COLO829 (cell line): ENCODE measurements at places on chromosomes 12 and 14.
A peak's percentile ranks its signal among the peaks of the same experiment; 100 is the strongest.

GRCh38 chr14:85534458-85535293 is 4.7 kb downstream of the FLRT2 start:
- no peak for DNase-seq

DNA sequence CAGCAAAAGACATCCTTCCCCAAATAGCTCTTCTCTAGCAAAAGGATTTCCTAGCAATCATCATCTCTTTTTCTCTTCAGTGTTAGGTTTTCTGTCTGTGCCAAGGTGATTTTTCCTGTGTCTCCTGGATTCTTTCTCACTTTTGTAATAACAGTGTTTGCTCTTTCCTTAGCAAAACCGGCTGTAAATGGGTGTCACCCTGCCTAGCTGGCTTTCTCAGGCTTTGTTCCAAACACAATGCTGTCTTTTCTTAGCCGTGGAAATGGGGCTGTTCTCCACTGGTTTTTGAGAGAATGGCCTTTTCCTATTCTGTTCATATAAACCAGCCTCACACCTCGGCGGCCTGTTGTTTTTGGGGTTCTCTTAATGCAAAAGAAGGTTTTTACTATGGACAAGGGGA is 21.9 kb downstream of the JDP2 start:
- no peak for DNase-seq

DNA sequence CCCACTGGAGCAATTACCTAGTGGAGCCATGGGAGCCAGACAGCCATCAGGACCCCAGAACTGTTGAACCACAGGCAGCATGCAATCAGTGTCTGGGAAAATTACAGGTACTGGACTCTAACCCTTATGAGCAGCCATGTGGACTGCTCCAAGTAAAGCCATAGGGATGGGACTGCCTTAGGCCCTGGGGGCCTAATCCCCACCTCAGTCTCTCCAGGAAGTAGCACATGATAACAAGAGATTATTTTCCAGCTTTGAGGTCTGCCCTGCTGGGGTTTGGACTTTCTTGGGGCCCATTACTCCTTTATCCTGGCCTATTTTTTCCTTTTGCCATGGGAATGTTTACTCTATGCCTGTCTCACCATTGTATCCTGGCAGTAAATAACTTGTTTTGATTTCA is 226.8 kb downstream of the AEBP2 start:
- DNase-seq, result no peak

GRCh38 chr12:107480836-107481608 is 204.6 kb upstream of the PWP1 start:
- DNase-seq, result no peak

DNA sequence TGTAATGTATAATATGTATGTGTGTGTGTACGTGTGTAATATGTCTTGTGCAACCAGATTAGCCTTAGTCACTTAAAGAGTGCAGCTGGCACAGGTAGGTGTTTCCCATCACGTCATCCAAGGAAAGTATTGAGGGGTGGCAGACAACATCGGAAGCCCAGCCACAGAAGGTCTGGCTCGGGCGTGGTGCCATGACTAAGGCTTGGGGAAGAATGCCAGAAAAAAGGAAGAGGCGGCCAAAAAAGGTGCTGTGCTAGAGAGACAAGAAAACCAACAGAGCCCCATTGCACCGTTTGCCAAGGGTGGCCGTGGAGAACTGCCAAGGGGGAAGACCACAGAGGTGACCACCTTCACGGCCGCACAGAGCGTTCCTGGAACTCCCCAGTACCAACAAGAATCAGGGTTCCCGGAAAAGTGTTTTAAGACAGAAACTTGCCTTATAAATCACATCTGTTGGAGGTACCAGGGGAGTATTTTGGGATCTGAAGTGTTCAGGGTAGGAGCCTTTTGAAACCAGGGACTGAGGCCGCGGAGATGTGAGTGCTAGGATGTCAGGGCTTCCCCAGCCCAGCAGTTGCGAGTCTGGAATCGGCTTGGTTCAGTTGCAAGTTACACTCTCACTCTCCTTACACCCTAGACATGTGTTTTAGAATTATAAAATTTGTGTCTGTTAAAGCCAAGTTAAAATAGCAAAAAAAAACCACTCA is 131.2 kb upstream of the DYRK2 start:
- DNase-seq, result no peak

DNA sequence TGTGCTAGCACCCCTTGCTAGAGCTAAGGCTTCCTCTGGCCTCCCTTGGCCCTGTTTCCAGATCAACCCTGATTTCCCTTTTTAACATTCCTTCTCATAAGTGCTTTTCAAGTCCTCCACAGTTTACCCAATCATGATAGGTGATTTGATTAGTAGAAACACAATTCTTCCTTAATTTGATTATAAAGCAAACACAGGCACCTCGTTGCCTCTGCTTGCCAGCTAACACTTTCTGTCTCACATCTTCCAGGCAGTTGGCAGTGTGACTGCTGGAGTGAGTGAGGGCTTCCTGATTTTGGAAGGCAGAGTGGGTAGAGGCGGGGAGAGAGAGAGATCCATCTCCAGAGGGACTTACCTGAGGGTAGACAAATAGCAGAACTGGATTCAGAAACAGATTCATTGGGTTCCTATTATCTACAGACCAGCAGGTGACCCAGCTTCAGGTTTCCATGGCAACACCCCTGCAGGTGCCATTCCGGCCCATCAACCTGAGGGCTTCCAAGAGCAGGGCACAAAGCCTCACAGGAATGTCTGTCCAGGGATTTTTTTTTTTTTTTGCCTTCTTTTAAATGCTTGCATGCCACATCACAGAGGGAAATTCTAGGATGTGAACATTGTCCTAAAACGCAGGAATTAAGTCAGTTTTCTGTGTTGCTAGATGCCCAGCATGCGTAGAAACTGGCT is 77.7 kb downstream of the PLXNC1 start:
- no peak for DNase-seq

DNA sequence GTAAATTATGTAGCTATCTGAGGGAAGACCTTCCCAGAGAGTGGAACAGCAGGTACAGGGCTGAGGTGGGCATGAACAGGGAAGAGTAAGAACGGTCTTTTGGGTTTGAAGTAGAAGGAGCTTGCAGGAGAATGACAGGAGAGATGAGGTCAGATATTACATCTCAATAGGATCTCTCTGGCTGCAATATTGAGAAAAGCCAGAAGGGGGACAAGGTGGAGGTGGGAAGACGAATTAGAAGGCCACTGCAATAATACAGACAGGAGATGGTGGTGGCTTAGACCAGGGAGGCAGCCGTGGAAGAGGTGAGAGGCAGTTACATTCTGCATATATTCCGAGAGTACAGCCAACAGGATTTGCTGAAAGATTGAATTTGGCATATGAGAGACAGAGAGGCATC is 310.2 kb downstream of the APAF1 start:
- DNase-seq, result no peak

DNA sequence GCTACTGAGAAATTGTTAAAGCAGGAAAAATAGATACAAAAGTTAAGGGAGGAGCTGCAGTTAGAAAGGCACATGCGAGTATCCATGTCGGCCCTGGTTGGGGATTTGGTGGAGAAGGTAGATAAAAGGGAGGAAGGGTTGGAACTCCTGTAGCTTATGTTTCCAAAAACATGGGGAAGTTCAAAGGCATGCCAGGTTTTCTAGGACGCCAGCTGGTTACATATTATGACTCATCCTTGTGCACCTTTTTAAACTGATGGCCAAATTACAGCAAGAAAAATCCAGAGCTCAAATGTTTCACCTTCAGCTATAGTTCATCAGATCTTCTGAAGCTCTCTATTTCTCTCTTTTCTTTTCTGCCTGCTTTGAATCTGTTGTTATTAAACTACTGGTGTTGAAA is 13.2 kb upstream of the MAP4K5 start:
- DNase-seq, result no peak

DNA sequence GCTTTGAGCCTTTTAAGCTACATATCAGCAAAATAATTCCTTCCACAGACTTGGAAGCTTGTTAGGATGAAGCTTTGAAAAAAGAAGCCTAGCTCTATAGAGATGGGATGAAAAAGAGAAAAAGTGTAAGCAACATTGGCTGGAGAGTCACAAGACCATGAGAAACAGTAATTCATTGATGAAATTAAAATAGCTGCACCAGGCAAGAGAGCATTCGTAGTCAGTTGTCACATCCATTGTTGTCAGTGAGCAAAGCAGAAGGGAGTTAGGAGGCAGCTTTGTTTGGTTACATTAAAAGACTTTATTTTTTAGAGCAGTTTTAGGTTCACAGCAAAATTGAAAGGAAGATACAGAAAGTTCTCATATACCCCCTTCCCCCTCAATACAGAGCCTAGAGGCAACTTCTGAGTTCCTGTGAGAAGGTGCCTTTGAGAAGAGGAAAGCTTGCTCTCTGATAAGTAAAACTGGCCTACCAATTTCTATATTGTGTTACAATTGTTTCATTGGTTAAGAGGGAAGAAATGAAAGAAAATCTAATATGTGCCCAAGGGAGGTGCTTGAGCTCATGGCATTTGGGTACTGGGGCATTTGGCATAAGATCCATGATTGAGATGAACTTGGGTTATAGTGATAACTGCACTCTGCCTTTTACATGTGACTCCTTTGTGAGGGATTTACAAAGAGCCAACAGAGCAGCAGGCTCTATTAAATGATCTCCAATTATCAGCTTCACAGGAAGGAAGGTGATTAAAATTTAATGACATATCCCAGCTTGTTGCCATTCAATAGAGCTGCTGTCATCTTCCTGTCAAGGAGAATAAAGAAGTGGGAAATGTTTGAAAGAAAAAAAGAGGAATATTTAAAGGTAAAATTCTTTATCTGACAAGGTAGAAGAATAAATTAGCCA is 361.3 kb upstream of the TMTC1 start:
- no peak for DNase-seq

GRCh38 chr12:57626921-57627445 is 6.0 kb downstream of the B4GALNT1 start:
- DNase-seq, result no peak

DNA sequence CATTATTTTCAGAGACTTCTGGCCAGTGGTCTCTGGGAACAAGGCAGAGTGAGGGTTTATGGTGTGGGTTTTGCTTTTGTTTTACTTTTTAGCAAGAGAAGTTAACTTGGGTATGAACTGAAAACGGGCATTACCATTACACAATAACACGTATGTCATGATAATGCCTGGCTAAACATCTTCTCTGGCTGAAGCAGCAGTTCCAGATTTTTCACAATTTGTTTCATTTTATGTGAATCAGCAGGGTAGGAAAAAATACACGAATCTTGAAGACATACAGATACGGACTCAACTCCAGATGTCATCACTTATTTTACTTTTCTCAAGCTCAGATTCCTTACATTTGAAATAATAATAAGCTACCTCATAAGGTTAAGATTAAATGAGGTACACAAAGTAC is 2.5 kb upstream of the PCNX4 start:
- DNase-seq, result no peak

DNA sequence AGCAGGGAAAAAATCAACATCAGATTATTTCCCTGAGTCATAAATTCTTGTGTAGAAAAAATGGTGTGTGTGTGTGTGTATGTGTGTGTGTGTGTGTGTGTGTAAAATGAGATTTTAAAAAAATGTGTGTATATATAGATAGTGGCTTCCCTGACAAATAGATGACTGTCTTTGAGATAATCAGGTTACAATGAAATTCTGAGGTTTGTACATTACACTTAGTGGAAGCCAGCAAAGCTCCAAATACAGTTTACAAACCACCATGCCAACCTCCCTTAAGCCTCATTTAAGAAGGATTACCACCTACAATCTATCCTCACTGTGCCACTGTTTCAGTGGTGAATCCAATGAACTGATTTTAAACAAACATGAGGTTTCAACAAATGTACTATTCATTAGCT is 93.8 kb downstream of the MED13L start:
- peak; percentile 69 for DNase-seq

- DNase-seq, result no peak
These were observed 87.0 kb downstream of the SEC23A start for GRCh38 chr14:39015964-39016577.

GRCh38 chr14:56341766-56342493 is 223.7 kb downstream of the PELI2 start:
- peak; percentile 5 for DNase-seq

DNA sequence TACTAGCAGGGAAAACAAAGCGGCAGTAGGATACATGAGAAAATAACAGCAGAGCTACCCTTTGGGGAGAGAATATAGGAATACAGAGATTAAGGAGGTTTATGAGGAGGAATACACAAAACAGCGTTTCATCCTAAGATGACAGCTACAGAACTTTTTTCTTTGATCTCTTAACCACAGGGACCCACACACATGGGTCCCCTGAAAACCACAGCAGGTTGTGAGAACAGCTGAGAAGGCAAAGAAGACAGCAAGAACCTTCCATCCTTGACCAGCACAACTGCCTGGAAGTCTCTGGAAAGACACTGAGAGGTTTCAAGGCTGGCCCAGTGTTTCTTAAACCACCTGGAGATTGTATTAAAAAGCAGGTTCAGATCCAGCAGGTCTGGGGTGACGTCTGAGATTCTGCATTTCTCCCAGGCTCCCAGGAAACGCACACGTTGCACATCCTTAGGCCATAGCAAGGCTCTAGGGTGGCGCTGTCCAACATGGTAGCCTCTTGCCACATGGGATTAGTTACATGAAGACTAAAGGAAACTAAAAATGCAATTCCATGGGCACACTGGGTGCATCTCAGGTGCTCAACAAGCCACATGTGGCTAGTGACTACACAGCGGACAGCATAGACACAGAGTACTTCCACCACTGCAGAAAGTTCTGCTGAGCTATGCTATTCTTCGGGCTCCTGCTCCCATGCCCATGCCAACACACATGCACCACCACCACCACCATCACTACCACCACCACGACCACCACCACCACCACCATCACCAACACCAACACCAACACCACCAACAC is 92.3 kb downstream of the FOXN3 start:
- DNase-seq, result no peak

- no peak for DNase-seq
These were observed 421.0 kb downstream of the RPL10L start for GRCh38 chr14:46230540-46230939.

- DNase-seq, result no peak
These were observed 232.6 kb downstream of the EFCAB11 start for GRCh38 chr14:89721956-89722355.

DNA sequence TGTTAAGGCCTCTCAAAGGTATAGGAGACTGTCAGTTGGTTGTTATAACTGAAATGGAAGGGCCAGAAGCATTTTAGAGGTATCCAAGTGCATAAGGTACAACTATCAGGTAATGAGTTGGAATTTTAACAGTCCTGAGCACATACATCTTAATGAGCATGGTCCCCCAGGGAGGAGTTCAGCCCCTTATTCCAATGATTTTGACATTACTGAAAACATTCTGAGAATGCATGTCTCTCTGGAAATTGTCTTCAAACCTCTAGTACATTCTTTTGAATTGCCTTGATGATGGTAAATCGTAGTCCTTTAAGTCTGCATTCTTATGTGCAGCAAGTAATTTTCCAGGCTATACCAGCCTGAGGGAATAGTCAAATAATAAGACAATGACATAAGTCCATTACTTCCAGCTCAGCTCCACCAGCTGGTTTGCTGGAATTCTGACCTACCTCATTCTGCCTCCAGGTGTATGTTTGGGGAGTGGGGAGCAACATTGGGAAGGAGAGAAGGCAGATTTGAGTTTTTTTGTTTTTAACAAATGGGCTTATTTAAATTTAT is 239.2 kb downstream of the MSRB3 start:
- DNase-seq, result no peak

DNA sequence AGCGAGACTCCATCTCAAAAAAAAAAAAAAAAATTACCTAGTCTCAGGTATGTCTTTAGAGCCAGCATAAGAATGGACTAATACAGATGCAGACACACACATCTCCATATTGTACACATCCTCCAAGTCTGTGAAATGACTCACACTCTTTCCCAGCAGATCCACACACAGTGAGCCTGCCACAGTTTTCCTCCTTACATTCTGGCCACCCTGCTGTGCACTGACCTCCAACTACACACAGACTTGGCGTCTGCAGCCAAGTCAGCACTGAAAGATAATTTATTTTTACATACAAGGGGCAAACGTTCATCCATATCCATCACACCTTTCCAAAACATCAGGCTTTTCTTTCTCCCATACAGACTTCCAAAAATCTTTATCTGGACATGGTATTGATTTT is 115.9 kb downstream of the SLC25A21 start:
- DNase-seq, result no peak
